Body of pancreas (tissue), 4 donors: ENCODE measurements at places on chromosomes 5 and 9.

GRCh38 chr5:141135030-141135717, at the start of gene PCDHB5:
Gene PCDHB5 (plus strand): TSS chr5:141135206. CDS start chr5:141135435, 229 bp downstream.
- peak; percentile 46 for DNase-seq

GRCh38 chr9:115637661-115638060, 515.9 kb upstream of the PAPPA start:
- DNase-seq, result no peak

DNA sequence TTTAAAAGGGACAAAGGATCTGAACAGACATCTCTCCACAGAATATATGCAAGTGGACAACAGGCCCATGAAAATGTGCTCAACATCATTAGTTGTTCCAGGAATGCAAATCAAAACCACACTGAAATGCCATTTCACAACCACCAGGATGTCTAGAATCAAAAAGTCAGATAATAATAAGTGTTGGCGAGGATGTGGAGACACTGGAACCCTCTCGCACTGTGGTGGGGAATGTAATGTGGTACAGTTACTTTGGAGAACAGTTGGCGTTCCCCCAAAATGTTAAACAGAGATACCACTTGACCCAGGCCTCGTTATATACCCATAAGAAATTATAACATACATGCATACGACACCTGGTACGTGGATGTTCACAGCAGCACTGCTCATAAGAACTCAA, 38.6 kb downstream of the SARDH start:
- no peak for DNase-seq

GRCh38 chr5:172170251-172170701, 17.7 kb downstream of the STK10 start:
- DNase-seq, result no peak

- no peak for DNase-seq
Measured at GRCh38 chr5:109034306-109034705, 286.6 kb downstream of the FER start.

DNA sequence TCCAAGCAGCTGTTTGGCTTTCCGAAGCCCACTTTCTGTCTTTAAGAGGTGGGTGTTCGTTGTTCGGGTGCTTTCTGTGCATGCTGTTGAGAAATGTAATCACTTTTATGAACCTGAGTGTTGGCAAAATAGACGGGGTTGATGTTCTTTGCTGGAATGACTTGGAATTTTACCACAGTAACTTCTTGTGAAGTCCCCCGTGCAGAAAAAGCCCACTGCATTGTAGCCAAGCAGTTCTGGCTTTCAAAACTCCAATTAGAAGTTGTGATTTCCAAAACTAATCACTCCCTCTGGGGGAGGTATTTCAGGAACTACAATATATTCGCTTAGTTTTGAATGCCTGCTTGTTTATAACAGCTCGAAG, 111.1 kb downstream of the PAM start:
- no peak for DNase-seq

DNA sequence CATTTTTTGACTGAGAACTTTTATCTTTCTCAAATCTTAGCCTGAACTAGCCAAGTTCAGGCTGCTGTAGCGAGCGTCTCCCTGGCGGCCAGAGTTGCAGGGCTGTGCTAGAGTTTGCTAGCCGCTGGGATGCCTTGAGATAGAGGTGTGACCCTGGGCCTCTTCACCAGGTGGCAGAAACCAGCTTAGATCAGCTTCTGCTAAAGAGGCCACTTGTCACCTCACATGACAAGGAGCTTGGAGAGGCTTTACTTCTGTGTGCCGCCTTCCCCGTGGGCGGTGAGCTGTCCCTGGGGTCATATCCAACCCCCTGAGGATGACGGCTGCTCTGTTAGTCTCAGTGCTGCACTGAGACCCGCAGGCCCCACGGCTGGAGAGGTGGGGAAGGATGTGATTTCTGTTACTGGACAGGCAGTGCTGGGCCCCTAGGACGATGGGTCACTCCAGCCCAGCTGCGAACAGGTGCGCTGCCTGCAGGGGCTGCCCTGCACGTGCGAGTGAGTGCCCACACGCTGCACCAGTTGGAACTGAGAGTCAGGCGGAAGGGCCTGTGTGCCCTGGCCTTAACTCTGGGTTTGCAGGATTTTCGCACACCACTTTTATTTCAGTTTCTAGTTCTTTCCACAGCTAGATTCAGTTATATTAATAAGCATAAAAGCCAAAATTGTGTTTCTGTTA, 63.8 kb downstream of the EHMT1 start:
- DNase-seq, result no peak

DNA sequence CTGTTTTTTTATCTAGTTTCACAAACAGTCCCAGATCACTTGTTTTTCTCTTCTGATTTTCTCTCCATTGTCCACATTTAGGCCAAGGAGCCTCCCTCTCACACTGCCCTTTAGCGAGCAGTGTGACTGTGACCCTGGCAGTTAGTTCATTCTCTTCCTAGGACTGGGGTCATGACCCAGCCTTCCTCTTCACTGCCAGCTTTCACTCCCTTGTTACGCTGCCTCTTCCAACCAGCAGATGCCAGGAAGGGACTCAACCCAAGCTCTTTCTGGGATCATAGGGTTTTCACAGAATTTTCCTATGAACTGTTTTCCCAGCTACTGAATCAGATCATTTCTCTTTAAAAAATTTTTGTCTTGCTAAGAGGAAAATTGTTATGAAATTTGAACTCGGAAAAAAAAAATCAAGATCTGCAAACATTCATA, 70.9 kb downstream of the LMNB1 start:
- no peak for DNase-seq

- no peak for DNase-seq
Measured at GRCh38 chr5:62509806-62510205, 68.8 kb upstream of the LRRC70 start.

DNA sequence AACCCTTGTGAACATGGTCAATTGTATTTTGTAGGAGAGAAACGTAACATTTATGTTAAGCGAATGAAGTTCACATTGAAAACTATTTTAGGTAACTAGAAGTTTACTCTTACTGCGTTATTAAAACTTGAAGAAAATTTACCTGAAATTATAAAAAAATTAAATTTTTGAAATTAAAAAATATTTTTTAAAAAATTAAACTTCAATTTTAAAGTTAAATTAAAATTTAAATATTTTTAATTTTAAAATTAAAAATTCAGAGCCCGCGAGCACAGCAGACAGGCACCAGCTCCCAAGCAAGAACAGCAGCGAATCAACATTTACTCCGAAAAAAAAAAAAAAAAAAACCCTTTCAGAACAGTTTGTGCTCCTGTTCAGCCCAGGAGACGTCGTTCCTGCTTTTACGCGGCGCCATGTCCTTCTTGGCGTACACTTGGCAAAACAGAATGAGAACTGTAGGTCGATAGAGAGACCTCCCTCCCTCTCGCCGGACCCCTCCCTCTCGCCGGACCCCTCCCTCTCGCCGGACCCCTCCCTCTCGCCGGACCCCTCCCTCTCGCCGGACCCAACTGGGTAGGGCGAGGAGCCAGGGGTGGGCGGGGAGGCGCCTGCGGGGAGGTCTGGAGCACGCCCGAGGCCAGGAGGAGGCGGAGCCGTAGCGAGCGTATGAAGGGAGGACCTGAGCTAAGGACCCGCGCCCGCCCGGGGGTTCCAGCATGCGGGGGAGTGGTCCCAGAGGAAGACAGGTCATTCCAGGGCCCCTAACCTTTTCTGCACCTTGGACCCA, 235.8 kb downstream of the ROR2 start:
- peak; percentile 78 for DNase-seq

DNA sequence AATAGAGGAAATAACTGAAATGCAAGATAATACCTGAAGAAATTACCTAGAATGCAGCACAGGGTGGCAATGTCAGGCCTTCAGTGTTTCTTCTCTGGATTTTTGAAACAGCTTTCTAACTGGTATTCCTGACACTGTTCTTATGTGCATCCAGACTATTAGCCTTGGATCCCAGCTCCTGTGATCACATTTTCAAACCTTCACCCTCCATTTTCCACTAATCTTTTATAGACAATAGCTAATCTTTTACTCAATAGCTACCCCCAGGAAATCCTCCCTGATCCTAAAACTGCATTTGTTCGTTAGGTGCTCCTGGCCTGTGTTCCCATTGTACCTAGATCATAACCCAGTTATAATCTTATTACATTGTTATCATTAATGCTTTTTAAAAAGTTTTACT, 101.5 kb upstream of the DHFR start:
- DNase-seq, result no peak

DNA sequence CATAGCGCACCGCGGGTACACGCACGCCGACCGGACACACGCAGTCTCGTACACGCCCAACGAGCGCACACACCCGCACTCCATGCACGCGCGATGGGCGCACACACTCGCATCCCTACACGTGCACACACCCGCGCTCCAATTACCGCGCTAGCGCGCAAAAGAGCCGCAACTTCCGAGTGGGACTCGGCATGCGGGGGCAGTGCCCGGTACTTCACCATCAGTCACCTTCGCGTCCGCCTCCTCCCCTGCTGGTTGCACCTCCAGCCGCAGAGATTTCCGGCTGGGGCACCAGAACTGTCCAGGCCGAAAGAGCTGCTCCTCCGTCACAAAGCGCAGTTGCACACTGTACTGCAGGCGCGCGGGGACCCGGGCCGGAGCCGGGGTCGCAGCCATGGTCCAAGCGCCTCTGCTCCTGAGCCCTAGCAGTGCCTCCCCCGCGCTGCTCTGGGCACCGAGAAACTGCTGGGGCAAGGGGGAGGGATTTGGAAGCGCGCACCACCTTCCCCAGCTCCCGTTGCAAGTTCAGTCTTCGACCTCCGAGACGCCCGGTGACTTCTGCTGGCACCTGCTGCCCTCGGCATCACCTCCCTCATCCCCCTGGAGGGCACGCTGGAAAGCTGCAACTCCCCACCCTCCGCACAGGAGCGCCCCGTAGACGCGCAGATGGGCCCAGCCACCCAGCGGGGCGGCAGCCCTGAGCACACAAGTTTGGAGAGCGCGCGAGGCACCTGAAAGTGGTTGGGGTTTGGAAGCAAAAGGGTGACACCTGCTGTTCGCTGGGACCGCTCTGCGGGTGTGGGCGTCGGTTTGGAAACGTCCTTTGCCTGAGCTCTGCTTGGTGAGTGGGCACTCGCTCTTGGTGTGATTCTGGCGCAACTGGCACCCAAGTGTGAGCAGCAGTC, 337.4 kb upstream of the PUM3 start:
- DNase-seq, result peak; percentile 51
